ENCODE measurements at places on chromosomes 2 and 18.

- DNase-seq, result no peak
Measured at GRCh38 chr2:64591188-64591587, 62.5 kb downstream of the SERTAD2 start.

DNA sequence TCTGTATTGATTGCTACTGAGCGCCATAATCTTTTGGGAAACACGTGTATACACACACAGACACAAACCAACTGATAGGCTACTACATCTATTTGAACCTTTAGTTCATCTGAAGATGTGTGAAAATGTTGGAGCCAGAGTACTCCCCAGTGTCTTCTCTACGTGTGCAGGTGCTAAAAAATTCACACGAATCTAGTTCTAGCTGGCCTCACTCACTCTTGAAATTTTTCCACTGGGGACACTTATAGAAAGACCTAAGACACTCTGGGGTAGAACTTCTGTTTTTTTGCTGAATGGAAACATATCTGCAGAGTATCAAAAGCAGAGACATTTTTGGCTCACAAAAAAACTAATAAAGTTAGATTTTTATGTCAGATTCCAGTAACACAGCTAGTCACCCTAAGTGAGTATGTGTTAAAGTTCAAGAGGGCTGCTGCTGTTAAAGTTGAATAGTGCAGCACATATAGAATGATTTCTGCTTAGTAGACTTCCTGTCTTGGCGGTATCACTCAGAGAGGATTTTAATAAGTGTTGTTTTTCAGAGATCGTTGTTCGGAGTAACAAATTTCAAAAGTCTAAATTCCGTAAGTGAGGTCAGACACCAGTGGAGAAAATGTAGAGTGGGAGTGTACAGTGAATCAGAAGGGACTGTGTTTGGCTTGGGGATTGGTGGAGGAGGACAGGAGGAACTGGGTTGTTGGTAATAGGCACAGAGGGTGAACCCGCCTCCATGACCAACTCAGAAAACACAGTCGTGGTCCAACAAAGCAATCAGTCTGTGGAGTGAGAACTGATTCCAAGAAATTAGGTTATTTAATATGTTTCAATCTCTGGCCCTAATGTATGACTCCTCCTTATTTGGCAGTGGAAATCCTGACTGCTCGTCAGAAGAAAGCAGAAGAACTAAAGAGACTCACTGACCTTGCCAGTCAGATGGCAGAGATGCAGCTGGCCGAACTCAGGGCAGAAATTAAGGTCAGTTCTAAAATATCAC is 43.1 kb downstream of the KCTD18 start:
- no peak for DNase-seq

DNA sequence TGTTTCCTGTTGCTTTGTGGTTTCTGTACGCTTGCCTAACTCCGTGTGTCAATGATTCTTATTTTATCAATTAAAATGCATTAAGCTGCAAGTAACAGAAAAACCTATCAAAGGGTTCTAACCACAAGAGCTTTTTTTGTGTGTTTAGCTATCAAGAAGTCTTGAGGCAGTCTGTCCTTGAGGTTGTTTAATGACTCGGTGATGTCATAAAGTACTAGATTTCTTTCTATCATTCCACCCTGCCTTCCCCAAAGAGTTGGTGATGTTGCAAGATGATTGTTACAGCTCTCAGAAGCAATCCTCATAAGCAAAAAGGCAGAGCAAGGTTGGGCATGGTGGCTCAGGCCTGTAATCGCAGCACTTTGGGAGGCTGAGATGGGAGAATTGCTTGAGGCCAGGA is 51.9 kb upstream of the SPTBN1 start:
- DNase-seq, result no peak

DNA sequence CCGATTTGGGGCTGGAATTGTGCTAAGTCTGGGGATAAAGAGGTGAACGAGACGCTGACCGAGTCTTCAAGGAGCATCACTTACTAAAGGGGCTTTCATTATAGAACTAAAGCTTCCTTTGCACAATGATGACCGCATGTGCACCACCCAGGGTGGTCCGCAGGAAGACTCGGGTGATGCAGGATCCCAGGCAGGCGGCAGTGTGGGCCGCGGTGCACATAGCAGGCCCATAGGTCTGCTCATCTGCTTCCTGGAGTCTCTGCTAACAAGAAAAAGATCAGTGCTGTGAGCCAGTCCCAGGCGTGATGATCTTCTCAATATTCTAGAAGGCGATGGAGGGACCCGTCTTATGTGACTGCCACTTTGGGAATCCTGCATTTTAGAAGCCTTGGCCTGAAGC is 122.8 kb downstream of the PXDN start:
- no peak for DNase-seq
